Parietal lobe (tissue), 2 donors: ENCODE measurements at places on chromosomes 12 and 14. TPM values are rescaled to one million over a fixed set of nuclear protein-coding genes. Genes with fewer than 3 reads are reported as not detected.

The SLC6A15 gene
- 76.1 TPM for total RNA-seq

The TAS2R50 gene
- 26.3 TPM for total RNA-seq

The RPGRIP1 gene
- 0.94 TPM for total RNA-seq

The SMARCD1 gene
- 105 TPM for total RNA-seq

The CAPZA3 gene
- total RNA-seq = not detected

The LRRIQ1 gene
- total RNA-seq = 6.9 TPM

The SLC39A5 gene
- not detected for total RNA-seq

The PLEK2 gene
- total RNA-seq = not detected

The RIPK3 gene
- not detected for total RNA-seq

The HOXC13 gene
- not detected for total RNA-seq

The TAS2R19 gene
- 41.9 TPM for total RNA-seq

The PTPN6 gene
- total RNA-seq = 3.4 TPM

The SPIC gene
- total RNA-seq = not detected

The MSRB3 gene
- 3.4 TPM for total RNA-seq

The KCNK13 gene
- total RNA-seq = 0.31 TPM

The CCDC175 gene
- 3.4 TPM for total RNA-seq

The ZNF605 gene
- total RNA-seq = 52.0 TPM

The PARPBP gene
- 7.8 TPM for total RNA-seq

The GPRC5D gene
- not detected for total RNA-seq

The EMP1 gene
- 7.8 TPM for total RNA-seq

The FAM181A gene
- total RNA-seq = 1.6 TPM

The DLK1 gene
- not detected for total RNA-seq

The VPS29 gene
- 118 TPM for total RNA-seq

The NELL2 gene
- total RNA-seq = 1,558 TPM

The SLC35F4 gene
- 3.8 TPM for total RNA-seq

The UNG gene
- 25.4 TPM for total RNA-seq

The ADAMTS20 gene
- 0.94 TPM for total RNA-seq

The CCDC63 gene
- total RNA-seq = not detected

The MYH7 gene
- 0.31 TPM for total RNA-seq

The METTL25 gene
- 24.1 TPM for total RNA-seq

The ALKBH2 gene
- 21.6 TPM for total RNA-seq

The RFLNA gene
- 7.2 TPM for total RNA-seq

The PRPH gene
- 2.2 TPM for total RNA-seq

The CPM gene
- 0.94 TPM for total RNA-seq

The CPNE6 gene
- 27.2 TPM for total RNA-seq
